ENCODE measurements at places on chromosomes 11 and 22.
A peak's percentile ranks its signal among the peaks of the same experiment; 100 is the strongest.

DNA sequence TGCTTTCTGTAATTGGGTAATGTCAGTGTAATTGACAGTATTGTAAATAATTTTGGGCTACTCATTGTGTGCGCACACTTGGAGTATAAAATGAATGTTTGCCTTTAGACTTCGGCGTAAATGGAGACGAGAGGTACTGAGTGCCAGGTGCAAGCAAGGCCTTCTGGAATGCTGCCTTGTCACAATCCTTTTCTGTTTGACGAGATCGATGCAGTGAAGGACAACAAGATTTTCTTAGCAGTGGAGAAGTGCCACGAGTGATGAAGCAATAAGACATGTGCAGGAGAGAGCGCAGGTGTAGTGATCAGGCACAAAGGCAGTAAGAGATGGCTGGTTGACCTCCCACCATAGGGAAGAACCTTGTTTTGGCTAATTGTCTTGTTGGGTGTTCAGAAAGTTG lies 67.5 kb downstream of the DDX10 start:
- DNase-seq: no peak

DNA sequence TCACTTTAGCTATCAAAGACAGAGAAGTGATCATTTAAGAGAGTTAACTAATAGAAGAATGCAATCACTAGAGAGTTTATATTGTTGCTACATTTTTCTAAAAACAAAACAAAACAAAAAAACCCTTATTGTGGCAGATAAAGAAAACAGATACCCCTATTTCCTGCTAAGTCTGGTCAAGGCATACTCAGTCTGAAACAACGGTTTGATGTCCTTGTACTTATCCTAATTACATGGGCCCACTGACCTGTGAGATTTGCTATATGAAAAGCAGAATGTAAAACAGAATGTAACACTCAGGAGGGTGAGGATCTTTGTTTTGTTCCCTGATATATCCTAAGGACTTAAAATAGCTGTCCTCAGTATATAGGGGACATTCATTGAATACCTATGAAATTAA lies 24.6 kb downstream of the MAML2 start:
- DNase-seq: no peak

GRCh38 chr22:41862160-41862529 lies 29.2 kb downstream of the SREBF2 start:
- peak; percentile 3 for DNase-seq

DNA sequence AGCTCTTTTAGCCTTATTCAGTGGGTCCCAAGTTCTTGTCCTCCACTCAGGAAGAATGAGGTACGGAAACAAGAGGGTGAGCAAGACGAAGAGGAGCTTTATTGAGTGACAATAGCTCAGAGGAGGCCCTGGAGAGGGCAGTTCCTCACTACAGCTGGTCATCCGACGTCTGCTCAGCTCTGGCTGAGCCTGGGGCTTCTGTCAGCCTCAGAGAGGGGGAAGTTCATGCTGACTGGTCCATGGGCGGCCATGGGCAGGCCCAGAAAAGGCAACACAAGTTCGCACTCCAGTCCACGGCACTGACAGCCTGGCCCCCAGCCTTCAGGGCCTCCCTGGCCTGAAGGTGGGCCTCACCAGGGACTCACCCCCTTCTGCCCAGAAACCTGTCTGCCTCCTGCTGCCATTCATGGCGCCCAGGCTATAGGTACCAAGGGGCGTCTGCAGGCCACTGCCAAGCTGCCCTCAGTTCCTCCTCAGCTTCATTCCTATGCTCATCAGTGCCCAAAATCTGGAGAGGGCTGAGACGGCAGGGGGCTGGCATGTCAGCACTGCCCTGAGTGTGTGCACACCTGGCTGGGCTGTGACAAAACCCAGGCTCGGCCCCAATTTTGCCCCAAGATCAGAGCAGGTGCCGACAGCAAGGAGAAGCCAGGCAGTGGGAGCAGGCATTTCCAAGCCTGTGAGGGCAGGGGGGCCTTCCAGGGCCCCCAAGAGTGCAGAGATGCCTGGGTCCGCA lies 21.7 kb upstream of the KIAA0930 start:
- DNase-seq: no peak
